GOT3 (cell line): ENCODE measurements at places on chromosomes 1 and 21.

GRCh38 chr1:10678402-10678801, 118.0 kb downstream of the CASZ1 start:
- no peak for DNase-seq

DNA sequence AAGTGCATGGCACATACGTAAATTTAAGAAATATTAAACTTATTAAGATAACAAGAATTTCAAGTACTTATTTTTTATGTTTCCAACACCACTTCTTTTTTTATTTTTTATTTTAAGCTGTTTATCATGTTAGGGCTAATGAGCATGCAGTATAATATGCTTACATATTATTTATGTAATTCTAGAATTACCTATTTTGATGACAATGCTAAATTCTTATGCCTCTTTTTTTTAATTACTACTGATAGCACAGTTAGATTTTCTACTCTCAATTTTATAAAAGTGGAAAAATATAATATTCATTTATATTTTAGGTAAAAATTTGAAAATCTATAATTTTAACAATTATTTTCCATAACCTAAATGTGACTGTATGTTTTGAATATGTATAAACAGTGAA, 713.0 kb downstream of the MRPL39 start:
- DNase-seq, result no peak

- DNase-seq, result no peak
These were observed 4.6 kb downstream of the P3H1 start for GRCh38 chr1:42762269-42762668.

DNA sequence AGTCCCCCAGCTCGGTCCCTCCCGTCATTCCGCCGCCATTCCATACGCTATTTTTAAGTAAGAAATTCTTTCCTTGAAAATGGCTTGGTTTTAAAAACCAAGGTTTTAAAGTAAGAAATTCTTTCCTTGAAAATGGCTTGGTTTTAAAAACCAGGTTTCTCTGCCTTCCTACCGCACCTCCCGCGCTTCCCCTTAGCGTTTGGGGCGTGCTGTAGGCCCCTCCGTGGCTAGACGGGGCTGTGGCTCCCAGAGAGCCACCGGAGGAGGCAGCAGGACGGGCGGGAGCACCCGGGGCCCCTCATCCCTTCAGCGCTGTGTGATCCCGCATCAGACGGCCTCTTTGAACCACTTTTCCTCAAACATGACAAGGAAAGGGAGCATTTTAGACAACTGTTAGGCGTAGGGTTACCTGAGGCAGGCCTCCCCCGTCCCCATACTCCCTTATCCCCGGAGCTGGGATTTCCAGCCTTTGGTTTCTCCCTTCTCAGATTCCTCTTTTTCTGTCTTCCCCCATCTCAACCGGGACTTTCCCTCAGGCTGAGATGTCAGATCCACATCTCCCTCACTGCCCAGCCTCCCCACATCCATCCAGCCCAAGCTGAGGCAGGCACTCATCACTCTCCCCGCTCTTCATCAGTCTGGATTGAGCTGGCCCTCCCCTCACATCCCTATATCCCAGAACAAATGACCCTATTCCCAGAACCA, 541 bp upstream of the CD58 start:
- no peak for DNase-seq

DNA sequence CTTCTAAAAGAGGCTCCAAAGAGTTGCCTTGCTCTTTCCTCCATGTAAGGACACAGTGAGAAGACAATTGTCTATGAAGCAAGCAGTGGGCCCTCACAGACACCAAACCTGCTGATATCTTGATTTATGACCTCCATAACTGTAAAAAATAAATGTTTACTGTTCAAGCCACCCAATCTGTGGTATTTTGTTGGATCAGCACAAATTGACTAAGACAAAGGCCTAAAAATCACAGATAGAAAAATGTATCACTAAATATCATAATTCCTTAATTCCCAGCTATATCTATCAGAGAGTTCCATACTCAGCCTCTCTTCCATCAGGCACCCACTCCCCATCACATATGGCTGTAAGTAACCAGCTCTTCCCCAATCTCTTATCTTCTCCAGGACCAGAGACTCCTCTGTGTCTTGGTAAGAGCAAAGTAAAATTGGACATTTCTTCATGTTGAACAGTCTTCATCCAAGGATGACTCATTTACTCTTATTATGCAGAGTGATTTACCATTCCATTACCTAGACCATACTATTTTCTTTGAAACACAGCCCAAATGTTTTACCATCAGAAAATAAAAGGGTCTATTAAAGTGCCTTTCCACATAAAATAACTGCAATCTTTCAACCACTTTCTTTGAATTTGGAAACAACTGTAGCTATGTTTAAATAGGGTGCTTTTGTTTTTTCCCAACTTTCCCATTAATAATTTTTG, 503.6 kb downstream of the MRPL39 start:
- no peak for DNase-seq

- no peak for DNase-seq
These were observed 1.9 kb downstream of the MANEAL start for GRCh38 chr1:37795340-37796125.
